Fibroblast of pulmonary artery (primary cell): ENCODE measurements at places on chromosomes 3 and 15.

DNA sequence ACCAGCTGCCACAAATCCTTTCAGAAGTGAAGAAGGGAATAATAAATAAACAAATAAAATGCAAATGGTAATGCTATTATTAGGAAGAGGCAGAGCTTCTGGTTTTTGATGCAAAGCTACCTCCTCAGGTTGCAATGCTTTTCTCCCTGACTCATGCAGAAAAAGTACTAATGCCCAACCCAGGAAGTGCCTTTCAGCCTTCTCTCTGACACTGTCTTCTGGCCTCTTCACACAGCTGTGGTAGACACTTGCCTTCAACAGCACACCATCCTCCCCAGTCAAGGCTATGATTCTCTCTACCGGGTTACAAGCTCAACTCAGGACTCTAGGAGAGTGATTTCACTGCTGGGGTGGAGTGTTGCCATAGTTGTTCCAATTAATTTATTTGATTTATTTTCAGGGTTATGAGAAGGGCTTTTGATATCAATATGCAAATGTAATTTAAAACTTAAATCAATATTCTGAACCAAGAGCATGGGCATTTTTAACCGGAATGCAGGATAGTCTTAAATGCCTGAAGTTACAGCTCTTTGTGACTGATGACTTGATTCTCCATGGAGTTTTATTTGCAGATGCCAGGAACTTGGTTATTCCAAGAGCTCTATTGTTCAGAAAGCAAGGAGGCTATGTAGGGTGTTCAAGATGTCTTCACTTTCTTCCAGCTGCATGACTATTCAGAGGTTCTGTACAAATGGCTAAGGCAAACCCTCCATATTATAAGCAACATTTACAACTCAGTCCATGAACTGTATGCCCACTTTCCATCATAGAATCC lies 27.1 kb upstream of the GALNT15 start:
- DNase-seq, result peak; percentile 54

DNA sequence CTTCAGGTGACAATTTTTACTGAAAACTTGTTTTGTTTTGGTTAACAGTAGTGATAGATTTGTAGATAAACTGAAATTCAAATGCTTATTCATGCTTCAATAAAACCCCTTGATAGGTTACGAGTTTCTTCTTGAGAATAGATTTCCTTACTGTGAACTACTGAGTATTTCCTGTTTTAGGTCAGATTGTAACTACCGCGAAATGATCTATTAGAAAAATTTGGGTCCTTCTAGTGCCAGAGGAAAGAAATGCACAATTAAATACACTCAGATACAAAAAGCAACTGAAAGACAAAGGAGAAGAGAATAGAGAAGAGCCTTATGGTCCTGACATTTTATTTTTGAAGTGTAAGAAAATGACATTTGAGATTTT lies 251.7 kb upstream of the TBL1XR1 start:
- DNase-seq, result no peak

DNA sequence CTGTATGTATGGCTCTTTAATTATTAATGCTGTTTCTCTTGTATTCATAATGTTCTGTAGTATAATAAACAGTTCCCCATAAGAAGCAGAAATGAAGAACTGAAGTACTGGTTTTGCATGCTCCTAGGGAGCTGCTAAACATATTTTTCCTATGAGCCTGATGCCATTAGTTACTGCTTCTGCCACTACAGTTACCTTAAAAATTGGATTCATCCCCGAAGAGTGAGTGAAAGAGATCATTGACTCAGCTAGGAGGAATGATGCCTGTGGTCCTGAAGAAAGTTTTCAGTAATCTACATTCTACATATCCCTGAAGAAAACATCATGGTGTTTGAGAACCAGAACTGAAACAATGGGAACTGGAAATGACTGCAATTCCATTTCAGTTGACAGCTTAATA lies 37.1 kb upstream of the ST3GAL6 start:
- DNase-seq, result no peak

- DNase-seq, result no peak
Measured at GRCh38 chr15:33369941-33370622, 59.3 kb downstream of the RYR3 start.

- no peak for DNase-seq
Measured at GRCh38 chr15:30905821-30906220, 2.1 kb downstream of the FAN1 start.

- DNase-seq, result no peak
Measured at GRCh38 chr3:85605066-85605465, 646.3 kb downstream of the CADM2 start.

DNA sequence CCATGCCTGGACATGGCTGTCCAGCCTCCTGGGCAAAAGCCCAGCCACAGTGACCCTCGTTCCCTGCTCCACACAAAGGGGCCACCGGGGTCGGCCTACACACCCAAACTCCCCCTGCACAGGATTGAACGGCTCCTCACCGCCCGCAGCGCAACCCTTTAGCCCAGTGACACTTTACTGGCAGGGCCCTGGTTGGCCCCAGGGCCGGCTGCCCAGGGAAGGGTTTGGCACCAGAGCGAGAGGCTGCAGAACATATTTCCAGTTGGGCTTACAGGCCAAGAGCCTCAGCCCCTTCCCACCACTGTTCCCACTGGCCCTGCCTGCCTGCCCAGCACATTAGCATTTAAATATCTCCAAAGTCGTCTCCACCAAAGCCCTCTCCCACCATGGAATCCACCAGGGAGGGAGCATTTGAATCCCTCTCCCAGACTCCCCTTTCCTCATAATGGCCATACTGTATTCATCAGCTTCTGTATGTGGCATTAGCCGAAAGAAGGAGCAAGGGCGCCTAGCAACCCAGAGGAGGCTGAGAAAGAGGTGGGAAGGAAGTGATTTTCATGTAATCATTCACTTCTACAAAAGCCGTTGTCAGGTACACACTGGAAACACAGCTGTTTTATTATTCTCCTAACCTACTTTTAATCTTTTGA lies 85.4 kb downstream of the SLC6A11 start:
- DNase-seq, result no peak

DNA sequence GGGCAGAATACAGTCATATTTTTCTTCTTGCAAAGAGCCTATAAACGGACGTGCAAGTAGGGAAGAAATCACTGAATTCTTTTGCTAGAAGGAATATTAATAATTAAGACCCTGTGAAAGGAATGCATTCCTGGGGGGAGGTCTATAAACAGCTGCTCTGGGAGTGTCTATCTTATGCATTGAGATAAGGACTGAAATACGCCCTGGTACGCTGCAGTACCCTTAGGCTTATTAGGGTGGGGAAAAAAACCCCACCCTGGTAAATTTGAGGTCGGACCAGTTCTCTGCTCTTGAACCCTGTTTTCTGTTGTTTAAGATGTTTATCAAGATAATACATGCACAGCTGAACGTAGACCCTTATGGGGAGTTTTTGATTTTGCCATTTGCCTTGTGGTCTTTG lies 100.0 kb upstream of the KBTBD8 start:
- no peak for DNase-seq

DNA sequence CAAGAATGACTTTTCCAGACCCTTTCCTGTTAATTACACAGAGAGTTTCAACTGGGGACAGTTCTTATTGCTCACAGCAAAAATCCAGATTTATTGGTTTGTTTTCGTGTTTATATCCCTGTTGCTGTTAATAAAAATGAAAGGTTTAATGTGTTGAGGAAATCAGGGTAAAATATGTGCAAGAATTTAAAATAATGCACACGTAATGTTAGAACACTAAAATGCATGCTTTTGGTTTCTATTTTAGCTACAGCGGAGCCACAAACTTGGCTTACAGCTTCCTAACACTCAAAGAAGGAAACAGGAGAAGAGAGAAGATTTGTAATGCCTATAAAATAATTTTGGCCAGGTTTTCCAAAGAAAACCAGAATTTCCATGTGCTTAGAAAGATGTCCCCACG lies 62.7 kb downstream of the CASR start:
- no peak for DNase-seq
